ENCODE measurements at places on chromosomes 2 and 18.

DNA sequence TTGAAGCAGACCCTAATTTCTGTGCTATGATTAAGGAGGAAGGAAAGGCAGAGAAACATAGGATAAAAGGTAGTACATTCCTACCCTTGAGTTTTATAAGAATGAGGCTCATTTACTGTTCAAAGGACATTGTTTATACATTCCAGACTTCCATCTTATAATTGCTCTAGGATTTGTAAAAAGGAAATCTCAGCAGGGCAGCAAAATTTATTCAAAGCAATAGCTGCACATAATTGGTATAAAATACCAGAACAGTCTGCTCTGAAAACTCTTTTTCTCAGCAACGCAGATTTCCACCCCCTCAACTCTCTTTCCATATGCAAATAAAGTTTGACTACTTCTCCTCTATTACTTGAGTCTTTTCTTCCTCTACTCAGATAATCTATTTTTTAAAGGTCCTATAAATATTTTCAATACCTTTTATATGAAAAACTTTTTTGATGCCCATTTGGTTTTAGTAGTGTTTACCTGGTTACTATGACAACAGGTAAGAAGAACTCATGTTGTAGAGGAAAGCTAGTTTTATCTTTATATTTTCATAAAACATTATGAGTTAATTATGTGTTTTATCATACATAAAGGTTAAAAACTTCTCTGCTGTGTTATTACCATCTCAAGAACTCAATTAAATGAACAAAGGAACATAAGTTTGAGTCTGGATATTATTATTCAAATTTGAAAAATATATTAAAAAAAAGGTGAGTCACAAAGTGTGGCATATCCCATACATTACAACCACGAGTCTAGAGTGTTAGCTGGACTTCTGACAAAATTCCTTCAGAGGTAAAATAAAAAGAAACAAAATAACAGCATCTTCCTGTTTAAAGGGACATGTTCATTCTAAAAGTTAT, 19.9 kb downstream of the RBMS1 start:
- no peak for DNase-seq

GRCh38 chr2:43191947-43192516, 34.4 kb downstream of the ZFP36L2 start:
- DNase-seq = no peak

- no peak for DNase-seq
Measured at GRCh38 chr2:63544017-63544627, 44.2 kb downstream of the WDPCP start.

- DNase-seq = no peak
Measured at GRCh38 chr2:217330647-217331046, 470.8 kb upstream of the TNP1 start.

DNA sequence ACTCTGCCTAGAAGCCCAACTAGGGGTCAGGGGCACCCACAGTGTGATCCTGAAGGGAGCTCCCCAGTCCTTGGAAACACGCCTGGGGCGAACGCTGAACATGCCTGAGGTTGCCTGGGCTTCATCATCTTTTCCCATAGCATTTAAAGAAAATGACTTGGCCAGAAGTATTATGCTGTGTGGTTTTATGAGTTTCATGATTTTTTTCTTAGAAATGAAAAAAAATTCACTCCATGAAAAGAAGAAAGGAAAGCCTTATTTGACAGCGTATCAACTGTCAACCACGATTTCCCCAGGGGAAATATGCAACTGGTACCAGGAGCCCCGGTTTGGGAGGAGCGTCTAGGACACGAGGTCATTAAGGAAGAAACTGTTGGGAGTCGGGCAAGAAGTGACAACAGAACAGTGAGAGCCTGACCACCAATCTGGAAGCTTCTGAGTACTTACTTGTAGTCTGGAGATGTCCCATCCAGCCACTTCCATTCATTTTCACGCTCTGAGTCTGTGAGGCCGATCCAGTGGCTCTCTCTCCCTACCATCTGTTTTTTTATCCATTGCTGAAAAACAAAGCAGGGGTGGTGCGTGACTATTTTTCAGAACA, 63.5 kb upstream of the THOC1 start:
- no peak for DNase-seq

Measured in NCI-H2081 (cell line).